ENCODE measurements at places on chromosomes 3 and 15.

GRCh38 chr3:191339316-191339917, 9.1 kb upstream of the UTS2B start:
- DNase-seq = no peak

- no peak for DNase-seq
These were observed 688 bp downstream of the XPC start for GRCh38 chr3:14177580-14178246.

DNA sequence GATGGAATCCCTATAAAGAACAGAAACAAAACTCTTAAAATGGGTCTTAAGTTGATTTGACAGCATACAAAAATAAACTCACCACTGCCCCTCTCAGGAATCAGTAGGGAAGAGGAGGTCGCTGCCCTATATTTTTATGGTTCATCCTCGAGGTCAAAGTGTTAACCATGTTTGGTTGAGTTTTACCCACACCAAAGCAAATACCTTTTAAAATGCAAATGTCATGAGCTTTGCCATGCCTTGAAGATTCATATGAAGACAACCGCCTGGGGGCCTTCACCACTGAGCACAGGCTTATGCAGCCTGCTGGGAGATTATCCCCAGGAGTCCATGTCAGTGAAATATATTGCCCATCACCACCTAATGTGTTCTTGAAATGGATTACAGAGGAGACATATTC, 66.1 kb downstream of the GLB1 start:
- DNase-seq = no peak

GRCh38 chr3:12253516-12254343, 35.1 kb upstream of the PPARG start:
- DNase-seq = no peak

- DNase-seq = no peak
These were observed 5.6 kb downstream of the HLTF start for GRCh38 chr3:149080699-149081091.

DNA sequence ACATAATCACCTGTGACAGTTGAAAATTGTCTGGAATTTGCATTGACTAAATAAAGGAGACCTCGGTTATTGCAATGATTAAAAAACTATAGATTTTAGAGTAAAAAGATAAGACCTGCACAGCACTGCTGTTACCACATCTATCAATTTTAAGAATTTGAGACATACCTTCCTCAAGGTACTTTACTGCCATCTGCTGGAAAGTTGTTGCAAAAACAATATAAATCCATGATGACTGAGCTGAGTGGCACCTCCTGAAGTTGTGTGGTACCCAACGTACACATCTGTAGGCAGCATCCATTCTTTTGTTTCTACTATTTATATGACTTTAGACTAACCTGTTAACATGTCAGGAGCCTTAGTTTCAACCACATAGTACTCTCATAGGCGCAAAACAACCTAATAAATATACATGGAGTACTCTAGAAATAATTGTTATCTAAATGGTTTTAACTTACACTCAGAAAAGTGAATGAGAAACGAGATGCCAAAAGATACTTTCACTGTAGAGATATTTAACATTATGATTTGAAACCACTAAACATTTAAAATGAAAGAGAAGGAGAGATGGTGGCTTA, 106.7 kb downstream of the GHSR start:
- peak; percentile 13 for DNase-seq

GRCh38 chr15:75640483-75641178, 607 bp upstream of the IMP3 start:
- DNase-seq = no peak

DNA sequence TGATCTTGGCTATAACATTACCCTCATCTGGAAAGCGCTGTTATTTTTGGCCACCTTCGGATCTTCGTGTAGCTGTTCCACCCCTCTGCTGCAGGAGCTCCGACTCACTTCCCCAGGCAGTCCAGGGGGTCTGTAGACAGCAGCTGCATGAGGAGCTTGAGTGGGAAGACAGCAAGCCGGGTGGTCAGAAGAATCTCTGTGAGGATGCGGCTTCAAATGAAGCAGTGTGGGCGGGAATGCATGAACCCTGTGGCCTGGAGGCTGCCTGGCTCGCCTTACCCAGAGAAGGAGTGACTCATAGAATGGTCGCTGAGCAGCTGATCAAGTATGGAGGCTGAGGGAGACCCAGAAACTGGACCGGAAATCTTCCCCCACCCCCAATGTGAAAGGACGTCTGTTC, 45.2 kb upstream of the NR2F2 start:
- DNase-seq = no peak

- DNase-seq = no peak
These were observed 77.9 kb upstream of the IGSF10 start for GRCh38 chr3:151538456-151539393.

- no peak for DNase-seq
These were observed 75.5 kb downstream of the PEX5L start for GRCh38 chr3:179961071-179961702.

DNA sequence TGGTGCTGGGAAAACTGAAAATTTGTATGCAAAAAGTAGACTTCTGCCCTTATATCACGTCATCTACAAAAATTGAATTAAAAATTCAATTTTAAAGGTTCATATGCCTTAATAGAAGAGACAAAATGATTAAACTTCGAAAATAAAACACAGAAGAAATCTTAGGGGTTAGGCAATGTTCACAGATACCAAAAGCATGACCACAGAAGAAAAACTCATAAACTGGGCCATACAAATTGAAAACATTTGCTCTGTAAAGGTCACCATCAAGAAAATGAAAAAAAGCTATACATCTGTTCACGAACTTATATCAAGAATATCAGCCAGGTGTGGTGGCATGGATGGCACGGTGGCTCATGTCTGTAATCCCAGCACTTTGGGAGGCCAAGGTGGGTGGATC, 245.1 kb downstream of the PCCB start:
- DNase-seq = no peak

GRCh38 chr15:23773093-23773492, 86.0 kb upstream of the NDN start:
- no peak for DNase-seq

- DNase-seq = peak; percentile 4
These were observed 7.6 kb downstream of the SCG3 start for GRCh38 chr15:51688863-51689262.

- DNase-seq = no peak
These were observed 52.9 kb downstream of the EXOG start for GRCh38 chr3:38549082-38549481.

GRCh38 chr3:16501376-16501775, 12.1 kb downstream of the RFTN1 start:
- no peak for DNase-seq

DNA sequence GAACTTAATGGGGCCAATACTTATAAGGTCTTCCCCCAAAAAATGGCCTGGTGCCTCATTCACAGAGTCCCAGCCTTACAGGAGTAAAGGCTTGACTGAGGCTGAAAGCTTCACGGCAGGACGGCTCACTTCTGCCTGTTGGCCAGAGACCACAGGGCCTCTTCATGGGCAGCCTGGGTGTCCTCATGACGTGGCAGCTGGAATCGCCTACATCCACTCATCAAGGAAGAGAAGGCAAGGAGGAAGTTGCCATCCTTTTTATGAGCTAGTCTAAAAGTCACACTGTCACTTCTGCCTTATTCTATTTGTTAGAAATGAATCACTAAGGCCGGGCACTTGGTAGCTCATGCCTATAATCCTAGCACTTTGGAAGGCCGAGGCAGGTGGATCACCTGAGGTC, 89.3 kb upstream of the DGKG start:
- DNase-seq = no peak

DNA sequence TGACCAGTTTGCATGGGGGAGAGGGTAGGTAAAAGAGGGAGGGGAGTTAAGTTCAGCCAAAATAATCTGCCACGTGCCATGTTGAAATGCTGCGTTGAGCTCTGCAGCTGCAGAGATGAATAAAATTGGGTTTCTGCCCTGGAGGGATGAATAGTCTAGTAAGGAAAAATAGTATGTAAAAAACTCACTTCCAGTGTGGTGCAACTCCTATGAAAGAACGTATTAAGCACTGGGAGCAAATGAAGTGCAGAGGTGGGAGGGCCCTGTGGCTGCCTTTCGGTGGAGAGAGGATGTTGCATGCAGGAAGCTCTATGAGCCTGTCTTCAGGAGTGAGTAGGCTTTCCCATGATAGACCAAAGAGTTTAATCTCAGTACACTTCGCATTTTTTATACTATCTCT, 8.6 kb downstream of the CEP63 start:
- no peak for DNase-seq

DNA sequence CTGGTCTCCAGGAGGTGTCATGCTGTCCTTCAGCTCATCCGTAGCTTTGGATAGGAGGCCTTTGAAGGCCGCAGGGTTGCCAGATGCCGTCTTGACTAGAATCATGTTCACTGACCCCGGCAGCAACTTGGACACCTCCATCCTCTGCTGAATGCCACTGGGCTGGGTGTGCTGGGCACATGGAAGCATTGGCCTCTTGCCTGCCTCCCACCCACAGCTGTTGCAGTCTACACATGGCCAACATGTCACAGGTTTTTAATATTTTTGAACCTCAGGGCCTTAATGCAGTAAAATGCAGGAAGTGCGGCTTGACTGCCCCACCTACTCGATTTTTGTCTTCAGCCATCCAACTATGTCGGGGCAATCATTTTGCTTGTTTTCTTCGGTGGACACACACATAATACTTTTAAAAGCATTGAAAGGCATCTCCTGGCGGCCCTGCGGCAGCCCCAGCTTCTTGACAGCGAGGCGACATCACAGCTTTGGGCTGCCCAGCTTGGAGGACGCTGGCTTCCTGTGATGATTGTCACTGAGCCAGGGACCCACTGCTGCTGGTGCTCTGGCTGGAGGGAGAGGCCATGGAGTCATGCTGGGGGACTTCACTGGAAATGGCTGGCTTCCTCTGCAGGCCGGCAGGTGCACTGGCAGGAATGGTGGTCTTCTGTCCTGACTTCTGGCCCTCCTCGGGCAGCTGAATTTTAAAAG, 31.6 kb upstream of the ACAD9 start:
- DNase-seq = no peak

DNA sequence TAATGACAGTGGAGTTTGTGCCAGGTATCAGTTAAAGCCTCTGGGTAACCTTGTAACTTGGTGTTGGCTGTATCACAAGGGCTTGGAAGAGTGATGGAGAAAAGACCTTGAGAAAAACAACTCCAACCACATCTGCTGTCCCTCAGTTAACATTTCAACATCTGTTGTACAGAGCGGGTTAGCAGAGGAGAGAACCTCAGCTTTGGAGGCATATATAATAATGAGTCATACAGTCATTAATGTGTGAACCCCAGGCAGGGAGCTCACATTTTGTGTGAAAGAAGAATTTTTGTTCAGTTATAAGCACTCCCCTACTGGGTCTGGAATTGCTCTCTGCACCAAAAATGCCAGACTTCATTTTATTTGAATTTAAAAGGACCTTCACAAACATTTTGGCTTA, 439.5 kb downstream of the PDCD6IP start:
- no peak for DNase-seq

DNA sequence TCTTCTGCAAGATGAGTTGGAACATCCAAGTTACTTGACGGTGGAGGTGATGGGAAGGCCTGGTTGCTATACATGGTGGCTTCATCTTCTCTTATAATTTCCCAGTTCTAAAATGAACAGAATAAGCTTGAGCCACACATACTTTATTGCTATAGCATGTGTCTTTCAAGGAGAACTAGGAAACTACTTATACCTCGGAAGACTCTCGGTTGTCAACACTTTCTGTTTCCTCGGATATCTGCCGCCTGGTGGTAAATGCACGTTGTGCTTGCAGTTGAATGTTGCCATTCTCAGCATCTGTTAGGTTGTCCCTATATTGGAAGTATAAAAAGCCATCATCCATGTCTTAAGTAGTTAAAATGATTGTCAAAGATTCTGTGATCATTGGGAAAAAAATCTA, 117.5 kb upstream of the PRTG start:
- no peak for DNase-seq

GRCh38 chr3:103786296-103786695, 1351.5 kb downstream of the ZPLD1 start:
- no peak for DNase-seq

DNA sequence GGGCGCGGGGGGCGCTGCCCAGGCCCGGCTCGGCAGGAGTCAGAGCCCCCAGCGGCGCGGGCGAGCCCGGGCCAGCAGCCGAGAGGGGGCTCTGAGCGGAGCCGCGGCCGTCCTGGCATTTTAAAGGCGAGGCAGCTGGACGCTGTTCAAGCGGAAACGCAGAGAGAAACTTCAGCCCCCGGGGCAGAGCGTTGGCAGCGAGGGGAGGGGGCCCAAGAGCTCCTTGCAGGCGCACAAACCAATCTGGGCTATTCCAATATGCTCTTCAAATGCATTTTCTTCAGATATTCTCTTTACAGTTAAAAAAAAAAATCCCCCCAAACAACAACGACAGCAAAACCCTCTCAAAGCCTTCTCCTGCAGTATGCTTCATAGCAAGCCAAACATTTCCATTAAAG, at the start of gene CTXND1:
Gene CTXND1, minus strand, starts transcription at position 93 of the 398 bp plus-strand sequence. CDS start 50,264 bp downstream, outside the sequence.
- no peak for DNase-seq

DNA sequence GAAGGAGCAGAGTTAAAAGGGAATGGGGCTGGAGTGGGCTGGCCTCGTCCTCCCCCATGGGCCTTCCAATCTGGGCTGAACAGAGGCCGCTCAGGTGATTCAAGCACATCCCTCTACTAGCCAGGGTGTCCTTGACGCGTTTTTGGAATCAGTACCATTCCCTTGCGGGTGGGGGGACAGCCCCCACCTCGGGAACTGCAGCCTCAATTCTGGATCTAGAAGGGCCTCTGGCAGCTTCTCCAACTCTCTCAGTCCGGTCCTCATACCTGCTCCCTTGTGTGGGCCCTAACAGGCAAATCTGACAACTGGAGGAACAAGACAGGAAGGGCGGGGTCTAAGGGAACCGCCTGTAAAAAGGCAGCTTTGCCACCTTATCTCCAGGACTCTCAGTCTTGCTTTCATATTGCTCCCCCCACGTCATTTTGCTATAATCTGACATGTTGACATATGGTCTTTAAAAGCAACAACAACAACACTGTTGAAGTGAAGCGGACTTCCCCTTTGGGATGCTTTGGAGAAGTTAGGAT, 802 bp upstream of the CHRNB4 start:
- DNase-seq = no peak

DNA sequence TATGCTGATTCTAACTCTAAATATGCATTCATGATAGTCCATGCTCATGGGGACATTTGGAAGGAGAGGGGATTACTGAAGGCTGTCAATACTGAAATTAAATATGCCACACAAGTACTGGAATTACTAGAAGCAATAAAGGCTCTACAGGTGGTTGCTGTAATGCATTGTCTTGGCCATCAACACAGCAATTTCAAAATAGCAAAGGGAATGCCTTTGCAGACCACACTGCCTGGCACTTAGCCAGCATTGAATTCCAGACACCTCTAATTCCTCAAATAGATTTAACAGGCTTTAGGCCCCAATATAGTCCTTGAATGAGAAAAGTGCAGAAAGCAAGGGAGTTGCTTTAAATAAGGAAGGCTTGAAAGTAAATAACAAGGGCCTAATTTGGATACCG, 115.8 kb upstream of the PLCL2 start:
- no peak for DNase-seq

- DNase-seq = no peak
These were observed 39.9 kb upstream of the MB21D2 start for GRCh38 chr3:192957441-192958021.

- DNase-seq = no peak
These were observed 202.6 kb downstream of the TIGIT start for GRCh38 chr3:114496466-114496865.

- DNase-seq = no peak
These were observed 372.3 kb downstream of the SV2B start for GRCh38 chr15:91472316-91472756.

All from GM19239 (cell line).